LoVo (cell line): ENCODE measurements at places on chromosomes 6 and 20.
A peak's percentile ranks its signal among the peaks of the same experiment; 100 is the strongest.

- no peak for DNase-seq
These were observed 413.7 kb upstream of the SULF2 start for GRCh38 chr20:48198929-48199451.

DNA sequence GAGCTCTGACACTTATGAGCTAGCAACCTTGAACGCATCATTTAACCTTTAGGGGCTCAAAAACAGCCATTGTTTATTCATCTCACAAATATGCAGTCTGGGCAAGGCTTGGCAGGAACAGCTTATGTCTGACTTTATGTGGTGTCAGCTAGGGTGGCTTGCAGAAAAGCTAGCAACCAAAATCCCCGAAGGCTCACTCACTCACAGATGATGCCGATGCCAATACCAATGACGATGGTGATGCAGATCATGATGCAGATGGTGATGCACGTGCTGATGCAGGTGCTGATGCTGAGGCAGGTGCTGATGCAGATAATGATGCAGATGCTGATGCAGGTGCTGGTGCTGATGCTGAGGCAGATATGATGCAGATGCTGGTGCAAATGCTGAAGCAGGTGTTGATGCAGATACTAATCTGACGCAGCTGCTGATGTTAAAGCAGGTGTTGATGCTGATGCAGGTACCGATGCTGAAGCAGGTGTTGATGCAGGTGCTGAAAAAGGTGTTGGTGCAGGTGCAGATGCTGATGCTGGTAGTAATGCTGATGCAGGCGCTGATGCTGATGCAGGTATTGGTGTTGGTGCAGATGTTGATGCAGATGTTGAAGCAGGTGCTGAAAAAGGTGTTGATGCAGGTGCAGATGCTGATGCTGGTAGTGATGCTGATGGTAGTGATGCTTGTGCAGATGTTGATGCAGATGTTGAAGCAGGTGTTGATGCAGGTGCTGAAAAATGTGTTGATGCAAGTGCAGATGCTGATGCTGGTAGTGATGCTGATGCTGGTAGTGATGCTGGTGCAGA is 195.6 kb downstream of the NFATC2 start:
- no peak for DNase-seq

GRCh38 chr6:25354078-25354932 is 75.1 kb downstream of the CARMIL1 start:
- no peak for DNase-seq

DNA sequence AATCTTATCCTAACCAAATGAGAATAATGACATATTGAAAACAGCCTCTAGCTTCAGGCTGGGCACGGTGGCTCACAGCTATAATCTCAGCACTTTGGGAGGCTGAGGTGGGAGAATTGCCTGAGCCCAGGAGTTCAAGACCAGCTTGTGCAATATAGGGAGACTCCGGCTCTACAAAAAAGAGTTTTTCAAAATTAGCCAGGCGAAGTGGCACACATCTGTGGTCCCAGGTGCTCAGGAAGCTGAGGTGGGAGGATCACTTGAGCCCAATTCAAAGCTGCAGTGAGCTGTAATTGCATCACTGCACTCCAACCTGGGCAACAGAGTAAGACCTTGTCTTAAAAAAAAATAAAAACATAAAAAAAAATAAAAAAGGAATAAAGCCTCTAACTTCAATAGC is 4.7 kb downstream of the TUBB2A start:
- DNase-seq: no peak

DNA sequence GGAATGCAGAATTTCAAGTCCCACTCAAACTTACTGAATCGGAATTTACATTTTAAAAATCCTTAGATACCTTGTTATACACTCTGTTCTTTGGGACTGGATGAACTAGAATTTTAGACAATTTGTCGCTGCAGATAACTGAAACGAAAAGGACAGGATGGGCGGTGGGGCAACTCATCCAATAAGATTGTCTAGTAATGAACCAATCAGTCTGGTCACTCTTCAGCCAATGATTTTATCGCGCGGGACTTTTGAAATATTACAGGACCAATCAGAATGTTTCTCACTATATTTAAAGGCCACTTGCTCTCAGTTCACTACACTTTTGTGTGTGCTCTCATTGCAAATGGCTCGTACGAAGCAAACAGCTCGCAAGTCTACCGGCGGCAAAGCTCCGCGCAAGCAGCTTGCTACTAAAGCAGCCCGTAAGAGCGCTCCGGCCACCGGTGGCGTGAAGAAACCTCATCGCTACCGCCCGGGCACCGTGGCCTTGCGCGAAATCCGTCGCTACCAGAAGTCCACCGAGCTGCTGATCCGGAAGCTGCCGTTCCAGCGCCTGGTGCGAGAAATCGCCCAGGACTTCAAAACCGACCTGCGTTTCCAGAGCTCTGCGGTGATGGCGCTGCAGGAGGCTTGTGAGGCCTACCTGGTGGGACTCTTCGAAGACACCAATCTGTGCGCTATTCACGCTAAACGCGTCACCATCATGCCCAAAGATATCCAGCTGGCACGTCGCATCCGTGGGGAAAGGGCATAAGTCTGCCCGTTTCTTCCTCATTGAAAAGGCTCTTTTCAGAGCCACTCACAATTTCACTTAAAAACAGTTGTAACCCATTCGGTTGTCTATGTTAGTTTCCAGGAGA is 41.9 kb upstream of the HFE start:
- peak; percentile 89 for DNase-seq

GRCh38 chr6:147057188-147057587 is 147.0 kb upstream of the STXBP5 start:
- DNase-seq: no peak

DNA sequence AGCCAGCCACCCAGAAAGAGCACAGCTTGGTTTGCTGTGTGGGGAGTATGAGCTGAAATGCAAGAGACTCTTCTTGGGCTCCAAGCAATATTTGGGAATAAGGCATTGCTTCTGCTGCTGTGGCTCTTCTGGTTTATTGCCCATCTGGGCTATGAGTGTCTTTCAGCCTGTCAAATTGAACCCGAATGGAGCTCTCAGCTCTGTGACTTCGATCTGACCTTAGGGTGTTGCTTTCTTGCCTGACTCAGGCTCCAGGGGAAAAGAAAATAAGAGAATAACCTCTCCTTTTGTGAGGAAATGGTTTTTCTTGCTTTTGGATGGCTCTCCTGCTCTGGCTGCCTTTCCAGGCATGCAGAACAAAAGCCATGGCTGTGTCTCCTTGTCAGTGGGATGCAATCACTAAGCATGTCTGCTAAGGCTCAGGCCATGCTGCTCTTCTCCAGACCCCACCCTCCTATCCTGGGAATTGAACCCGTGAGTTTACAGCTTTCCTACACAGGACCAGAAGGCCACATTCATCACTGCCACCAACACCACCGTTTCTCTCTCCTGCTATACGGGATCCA is 169.4 kb upstream of the JAG1 start:
- no peak for DNase-seq

- DNase-seq: no peak
These were observed 263.5 kb downstream of the TFAP2A start for GRCh38 chr6:10151144-10151915.

DNA sequence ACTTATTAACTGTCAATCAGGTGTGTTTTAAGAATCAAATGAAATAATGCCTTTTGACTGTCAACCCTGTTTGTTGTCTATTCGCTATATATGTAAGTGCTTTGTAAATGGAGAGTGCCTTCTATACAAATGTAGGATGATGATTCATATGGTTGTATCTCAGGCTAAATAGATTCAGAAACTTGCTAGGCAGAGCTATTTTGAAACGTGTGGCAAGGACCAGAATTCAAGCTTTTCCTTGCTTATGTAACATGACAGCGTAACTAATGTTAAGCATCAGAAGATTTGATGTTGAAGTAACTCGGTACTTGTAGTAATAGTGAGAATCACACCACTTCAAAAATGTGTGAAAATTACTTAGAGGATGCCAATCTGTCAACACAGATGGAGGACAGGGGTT is 3.4 kb downstream of the OGFRL1 start:
- DNase-seq: no peak

- no peak for DNase-seq
These were observed 32.3 kb downstream of the GHRH start for GRCh38 chr20:37229357-37229756.

DNA sequence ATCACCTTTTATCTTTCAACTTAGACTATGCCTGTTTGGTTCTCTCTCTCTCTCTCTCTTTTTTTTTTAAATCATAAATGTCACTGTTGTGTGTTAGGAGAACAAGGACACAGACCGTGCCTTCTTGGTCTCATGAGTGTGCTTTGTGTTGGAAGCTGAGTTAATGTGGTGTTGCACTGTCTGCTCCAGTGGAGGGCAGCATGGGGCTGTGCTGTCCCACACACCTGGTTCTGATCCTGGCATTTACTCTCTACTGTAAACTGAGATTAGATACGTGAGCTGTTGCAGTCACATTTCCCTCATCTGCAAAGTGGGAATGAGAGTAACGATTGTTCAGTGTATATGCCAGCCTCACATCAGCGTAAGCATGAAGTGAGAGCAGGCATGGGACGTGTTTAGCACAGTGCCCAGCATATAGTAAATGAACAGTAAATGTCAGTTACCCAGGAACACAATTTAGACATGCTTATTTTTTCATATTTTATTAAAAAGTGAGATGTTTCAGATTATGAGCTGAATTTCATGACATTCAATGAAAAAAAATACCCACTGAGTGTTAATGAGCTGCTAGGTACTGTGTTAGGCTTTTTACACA is 161.1 kb downstream of the FARS2 start:
- DNase-seq: no peak

GRCh38 chr6:135025775-135026174 is 28.8 kb downstream of the HBS1L start:
- DNase-seq: no peak

- DNase-seq: no peak
These were observed 55.5 kb downstream of the EDN1 start for GRCh38 chr6:12345694-12346058.

DNA sequence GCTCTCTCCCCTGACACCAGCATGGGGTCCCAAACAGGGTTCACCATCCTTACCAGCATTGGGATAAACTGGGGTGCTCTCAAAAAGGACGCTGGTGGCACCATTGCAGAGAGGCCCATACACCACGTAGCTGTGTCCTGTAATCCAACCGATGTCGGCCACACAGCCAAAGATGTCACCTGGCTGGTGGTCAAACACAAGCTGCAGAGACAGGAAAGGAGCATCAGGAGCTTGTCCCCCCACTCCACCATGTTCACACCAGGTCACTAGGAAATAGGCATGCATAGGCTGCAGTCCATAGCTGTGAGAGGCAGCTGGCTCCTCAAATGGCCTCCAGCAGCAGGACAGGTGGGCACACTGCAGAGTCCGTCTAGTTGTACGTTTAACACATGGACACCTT is 28.8 kb upstream of the APMAP start:
- DNase-seq: no peak

DNA sequence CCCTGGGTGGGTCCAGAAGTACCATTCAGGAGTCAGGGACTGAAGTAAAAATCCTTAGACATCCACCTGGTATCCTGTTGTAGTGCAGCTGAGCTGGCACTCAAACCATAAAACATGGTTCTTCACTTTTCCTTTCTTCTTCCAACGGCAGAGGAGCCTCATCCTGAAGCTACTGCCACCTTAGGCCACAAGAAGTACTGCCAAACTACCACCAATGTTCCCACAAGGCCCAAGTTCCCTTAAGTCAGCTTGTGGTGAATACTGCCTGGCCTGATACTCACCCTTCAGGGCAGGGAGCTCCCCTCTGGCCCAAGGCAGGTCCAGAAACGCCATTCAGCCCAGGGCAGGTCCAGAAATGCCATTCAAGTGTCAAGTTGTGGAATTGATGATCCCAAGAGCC is 1053.4 kb upstream of the CITED2 start:
- DNase-seq: no peak

GRCh38 chr6:21166754-21167153 is 426.8 kb upstream of the SOX4 start:
- no peak for DNase-seq

GRCh38 chr20:36154700-36155628 is at the start of gene EPB41L1:
Gene EPB41L1 (plus strand): TSS chr20:36154740. CDS start chr20:36173778, 19,038 bp downstream.
- no peak for DNase-seq

DNA sequence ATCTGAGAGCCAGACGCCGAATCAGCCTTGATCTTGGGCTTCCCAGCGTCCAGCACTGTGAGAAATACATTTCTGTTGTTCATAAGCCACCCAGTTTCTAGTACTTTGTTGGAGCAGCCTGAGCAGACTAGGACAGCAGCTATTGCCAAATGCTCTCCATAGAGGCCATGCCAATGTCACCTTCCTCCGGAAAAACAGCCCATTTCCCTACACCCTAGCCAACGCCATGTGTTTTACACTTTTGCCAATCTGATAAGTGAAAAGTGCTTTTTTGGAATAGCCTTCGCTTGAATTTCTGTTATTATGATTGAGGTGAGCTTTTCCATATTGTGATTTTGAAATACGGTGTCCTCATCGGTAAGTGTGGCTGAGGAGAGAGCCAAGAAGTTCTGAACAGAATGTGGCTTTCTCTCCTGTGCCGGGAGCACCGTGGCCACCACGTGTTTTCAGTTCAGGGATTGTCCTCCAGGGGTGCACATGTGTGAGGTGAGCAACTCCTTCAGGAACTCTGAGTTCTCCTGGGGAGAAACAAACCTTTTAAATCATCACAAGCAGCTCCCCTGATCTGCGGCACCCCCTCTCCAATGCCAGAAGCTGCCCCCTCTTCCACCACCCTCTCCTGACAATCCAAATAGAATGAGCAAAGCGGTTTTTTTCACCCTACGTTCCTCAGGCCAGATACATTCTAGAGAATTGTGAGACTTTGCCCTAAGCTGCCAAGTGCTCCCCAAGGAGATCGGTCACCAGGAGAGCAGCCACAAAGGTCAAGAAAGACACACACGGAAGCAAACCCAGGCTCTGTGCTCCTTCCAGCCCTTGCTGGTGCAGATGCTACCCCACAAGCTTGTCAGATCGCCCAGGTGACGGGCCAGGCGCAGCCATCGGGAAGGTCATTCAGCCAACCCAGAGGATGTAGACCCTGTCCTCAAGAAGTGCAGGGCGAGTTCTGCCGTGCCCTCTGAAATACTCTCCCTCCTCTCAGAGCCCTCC is 36.0 kb downstream of the TAF8 start:
- no peak for DNase-seq

GRCh38 chr20:13659288-13659687 is 20.6 kb upstream of the TASP1 start:
- DNase-seq: no peak

DNA sequence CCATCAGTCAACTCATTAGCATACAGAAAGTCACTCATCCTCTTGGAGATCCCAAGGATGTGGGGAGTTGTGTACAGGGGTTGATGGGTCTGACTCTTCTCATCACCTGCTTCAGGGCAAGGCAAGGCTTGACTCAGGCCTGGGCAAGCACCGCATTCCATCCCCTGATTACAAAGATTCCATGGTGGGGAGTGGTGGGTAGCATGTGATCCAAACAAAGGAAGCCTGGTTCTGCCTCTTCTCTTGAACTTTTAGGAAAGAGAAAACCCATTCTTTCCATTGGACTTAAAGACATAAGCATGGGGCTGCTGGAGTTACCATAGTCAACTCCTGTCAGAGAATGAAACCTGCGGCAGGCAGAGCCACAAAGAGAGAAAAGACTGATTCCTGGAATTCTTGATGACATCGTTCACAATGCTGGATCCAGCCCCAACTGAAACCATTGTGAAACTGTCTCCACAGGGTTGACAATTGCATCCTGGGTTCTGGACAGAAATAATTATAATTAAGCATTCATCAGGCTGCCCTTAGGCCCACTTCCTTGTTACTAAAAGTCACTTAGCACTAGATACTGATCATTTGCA is 235.8 kb upstream of the KCNG1 start:
- peak; percentile 48 for DNase-seq

GRCh38 chr6:34553750-34554149 is 2.4 kb downstream of the SPDEF start:
- no peak for DNase-seq

- DNase-seq: no peak
These were observed 7.8 kb downstream of the TEAD3 start for GRCh38 chr6:35489066-35489465.
